Vagina (tissue), 2 donors: ENCODE measurements at places on chromosomes 6 and 20. TPM values are rescaled to one million over a fixed set of nuclear protein-coding genes. Genes with fewer than 3 reads are reported as not detected.

DNA sequence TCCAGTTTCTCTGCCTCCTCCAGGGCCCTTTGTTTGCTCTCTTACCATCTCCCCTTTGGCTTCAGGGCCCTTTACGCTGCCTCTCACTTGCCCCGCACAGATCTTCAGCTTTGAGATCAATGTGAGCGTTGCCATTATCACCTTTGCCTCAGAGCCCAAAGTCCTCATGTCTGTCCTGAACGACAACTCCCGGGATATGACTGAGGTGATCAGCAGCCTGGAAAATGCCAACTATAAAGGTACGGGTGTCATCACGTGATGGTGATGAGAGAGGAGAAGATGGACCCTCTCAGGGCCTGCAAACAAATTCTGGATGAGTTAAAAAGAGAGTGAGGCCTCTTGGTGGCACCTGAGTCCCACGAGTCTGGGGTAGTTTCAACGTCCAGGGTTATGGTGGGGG is 8.3 kb downstream of the C2 start:
- no peak for DNase-seq

GRCh38 chr6:158978757-158979156 is 21.2 kb downstream of the RSPH3 start:
- no peak for DNase-seq

- DNase-seq: no peak
Measured at GRCh38 chr6:21611485-21611884, 17.9 kb downstream of the SOX4 start.

The GABRR1 gene
- total RNA-seq: not detected

The TXLNB gene
- 0.49 TPM for total RNA-seq

GRCh38 chr20:889106-889505 is 27.0 kb downstream of the ANGPT4 start:
- DNase-seq: no peak

DNA sequence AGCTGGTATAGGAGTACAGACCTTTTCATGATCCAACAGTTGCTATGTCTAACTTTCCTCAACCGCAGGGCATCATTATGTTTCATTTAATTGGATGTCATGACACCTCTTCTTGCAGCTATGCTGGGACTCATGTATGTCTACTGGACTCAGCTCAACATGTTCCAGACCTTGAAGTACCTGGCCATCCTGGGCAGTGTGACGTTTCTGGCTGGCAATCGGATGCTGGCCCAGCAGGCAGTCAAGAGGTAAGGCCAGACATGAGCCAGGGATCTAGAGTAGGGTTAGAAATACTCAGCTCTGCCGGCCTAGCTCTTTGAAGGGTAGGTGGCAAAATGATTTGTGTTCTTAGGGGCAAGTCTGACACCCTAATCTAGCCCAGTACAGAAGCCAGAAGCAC is 25.2 kb downstream of the GHRH start:
- DNase-seq: no peak

GRCh38 chr6:22892452-22892851 is 323.1 kb downstream of the HDGFL1 start:
- no peak for DNase-seq

DNA sequence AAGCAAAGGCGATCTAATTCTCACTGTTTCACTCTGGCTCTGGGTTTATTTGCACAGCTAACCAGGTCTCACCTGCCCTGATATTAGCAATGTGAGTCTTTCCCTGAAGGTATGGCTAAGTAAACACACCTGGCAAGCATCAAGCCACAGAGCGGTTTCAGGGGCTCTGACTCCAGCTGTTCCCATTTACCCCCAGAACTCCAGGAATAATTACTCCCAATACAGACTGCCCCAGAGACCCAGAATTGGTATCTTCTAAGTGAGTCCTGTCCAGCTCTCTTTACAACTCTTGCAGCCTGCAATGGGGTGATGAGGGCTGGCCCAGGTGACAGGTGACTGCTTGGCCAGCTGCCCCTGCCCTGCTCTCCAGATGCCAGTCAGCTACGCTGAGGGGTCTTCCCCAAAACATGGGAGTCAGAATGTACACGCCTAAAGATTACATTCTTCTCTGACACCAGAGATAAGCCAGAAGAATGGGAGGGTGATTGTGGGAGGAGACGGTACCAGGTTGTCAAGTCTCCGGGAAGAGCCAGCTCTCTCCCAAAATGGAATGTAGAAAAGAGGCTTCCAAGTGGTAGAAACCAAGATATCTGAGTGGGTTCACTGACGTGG is 4.9 kb upstream of the LRRN4 start:
- DNase-seq: no peak

The MDFI gene
- 37.3 TPM for total RNA-seq

DNA sequence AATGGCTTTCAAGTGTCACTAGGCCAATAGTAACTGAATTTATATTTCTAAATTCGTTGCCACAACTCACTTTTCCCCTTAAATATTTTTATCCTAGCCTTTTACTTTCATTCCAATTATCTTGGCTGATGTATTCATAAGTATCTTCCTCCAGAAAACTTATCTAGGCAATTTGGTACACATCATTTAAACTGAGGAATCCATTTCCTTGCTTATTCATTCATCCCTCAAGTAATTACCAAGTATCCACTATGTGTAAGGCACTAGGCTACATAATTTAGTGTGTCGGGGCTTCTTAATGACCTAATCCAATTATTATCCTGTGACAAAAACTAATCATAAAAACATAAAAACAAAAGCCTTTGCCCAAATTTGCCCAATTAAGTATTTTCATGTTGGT is 258.3 kb upstream of the TCF21 start:
- DNase-seq: no peak

The GPR6 gene
- total RNA-seq: not detected
